Peyer's patch (tissue), 4 donors: ENCODE measurements at places on chromosomes 12 and 14. TPM values are rescaled to one million over a fixed set of nuclear protein-coding genes. Genes with fewer than 3 reads are reported as not detected.

DNA sequence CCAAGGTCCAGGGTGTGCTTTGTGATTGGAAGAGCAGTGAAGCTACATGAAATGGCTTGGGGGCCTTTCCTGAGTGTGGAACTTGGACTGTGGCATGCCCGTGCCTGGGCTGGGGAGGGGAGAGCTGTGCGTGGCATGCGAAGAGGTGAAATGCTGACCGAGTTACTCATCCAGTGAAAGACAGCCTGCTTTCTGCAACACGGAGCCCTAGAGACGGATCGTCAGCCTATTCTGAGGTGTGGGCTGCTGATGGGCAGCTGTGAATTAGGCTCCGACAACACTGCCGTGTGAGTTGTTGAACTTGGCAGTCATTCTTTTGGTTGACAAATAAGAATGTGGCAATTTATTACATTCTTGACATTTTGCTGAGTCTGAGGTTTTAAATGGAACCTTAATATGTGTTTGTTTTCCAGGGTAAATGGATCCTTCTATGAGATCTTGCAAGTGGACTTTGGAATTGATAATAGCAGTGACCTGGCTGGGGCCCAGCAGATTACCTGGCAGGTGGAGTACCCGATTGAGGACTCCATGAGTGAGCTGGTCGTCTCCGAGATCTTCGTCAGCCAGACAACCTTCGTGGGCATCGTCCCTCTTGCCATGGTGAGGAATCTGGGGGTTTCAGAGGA is 453.9 kb downstream of the AACS start:
- no peak for DNase-seq

- DNase-seq, result no peak
These were observed 226.4 kb downstream of the ANO2 start for GRCh38 chr12:5718680-5719079.

- DNase-seq, result no peak
These were observed 25.2 kb downstream of the DAAM1 start for GRCh38 chr14:59213368-59214315.

DNA sequence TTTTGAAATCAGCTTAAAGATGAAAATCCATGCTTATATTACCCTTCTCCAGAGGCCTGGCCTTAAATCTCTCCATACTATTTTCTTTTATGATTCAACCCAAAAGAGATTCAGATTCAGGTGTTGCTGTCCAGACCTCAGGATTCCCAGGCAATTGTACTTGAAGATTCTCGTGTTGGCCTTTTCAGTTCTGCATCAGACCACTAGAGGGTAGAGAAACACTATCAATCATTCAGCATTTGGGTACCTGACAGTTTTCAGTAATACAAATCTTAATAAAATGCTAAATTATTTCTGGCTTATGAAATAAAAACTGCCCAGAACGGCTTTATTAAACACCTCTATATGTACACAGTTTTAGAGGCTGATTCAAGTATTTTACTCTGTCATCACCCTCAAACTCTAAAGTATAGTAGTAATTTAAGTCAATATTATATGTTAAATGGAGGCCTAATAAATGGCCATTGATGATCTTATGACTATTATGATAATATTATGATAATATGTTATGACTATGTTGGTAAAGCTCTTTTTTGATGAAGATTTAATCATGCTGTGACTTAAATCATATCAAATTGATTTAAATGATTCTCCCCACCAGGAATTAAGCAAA is 301.1 kb downstream of the DUSP6 start:
- DNase-seq, result no peak

DNA sequence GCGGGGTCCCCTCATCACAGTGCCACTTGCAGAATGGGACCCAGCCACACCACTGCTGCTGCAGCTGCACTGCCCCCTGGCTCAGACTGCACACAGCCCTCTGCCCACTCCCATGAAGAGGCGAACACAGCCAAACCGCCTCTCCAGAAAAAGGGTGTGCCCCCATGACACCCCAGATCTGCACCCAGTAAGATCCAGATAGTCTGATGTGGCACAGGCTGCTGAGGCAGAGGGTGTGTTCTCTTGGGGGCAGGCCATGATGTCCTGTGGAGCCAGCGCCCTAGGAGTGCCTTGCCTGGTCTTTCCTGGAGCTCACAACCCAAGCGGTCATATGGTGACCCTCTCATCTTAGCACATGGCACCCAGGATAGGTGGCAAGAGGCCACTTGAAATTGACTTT is 44.4 kb downstream of the SLC8B1 start:
- DNase-seq, result no peak

GRCh38 chr14:30375296-30375892 is 183.6 kb upstream of the G2E3 start:
- DNase-seq, result peak; percentile 79

- DNase-seq, result peak; percentile 89
These were observed at the start of gene RPS6KL1 for GRCh38 chr14:74922752-74923401. RPS6KL1 (minus strand) TSS chr14:74923260; CDS start chr14:74921541, 1,719 bp downstream.

- DNase-seq, result no peak
These were observed 277.4 kb downstream of the FOXN3 start for GRCh38 chr14:89139404-89140247.

GRCh38 chr14:92154283-92154942 is 32.6 kb downstream of the CPSF2 start:
- no peak for DNase-seq

DNA sequence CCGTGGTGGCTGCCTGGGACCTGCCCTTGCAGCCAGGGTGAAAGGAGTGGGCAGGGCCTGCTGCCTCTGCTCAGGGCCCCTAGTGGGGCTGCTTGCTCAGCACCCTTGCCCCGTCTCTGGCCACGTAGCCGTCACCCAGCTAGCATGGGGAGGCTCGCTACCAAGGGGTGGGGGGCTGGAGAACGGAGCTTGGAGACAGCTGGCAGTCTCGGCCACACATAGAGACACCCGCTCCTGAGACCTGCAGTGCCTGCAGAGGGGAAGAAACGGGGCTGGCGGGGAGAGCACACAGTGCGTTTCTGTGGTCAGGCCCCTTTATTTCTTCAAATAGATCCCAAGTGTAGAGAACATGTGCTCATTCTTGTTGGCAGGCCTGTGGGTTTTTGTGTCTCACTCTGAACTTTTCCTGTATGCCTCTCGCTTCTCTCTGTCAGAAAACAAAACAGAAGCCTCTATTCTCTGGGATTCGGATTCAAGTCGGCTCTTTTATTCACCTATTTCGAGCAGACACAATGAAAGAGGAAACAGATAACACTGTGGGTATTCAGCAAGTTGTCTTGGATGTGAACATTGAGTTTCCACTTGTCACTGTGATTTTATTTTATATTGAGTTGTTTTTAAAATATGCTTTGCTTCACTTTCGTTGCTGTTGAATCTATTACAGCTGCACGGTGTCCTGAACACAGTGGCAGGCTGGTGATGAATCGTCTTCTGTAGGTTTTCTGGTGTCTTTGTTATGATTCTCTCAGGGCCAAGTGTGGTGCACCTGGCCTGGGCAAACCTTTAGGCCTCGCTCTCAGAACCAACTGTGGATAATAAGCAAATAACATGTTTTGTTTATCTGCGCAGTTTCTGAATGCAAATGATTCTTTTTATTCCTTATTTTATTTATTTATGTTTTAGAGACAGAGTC is 26.5 kb downstream of the PACS2 start:
- DNase-seq, result no peak

- DNase-seq, result no peak
These were observed 34.5 kb downstream of the HMGA2 start for GRCh38 chr12:65858831-65859230.

DNA sequence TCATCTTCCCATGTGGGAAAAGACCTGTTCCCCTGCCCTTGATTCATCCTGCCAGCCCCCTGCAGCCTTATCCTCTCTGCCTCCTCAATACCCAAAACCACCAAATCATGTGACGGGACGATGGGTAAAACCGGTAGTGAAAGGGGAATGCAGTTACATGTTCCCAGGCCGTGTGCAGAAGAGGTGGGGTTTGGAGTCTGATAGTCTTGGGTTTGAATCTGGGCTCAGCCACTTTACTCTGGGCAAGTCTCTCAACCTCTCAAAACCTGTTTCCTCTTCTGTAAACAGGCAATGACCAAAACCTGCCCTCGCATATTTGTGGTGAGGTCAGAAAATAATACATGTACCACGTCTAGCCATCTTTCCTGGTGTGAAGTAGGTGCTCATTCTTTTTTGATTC is 123.0 kb downstream of the PLXNC1 start:
- no peak for DNase-seq

DNA sequence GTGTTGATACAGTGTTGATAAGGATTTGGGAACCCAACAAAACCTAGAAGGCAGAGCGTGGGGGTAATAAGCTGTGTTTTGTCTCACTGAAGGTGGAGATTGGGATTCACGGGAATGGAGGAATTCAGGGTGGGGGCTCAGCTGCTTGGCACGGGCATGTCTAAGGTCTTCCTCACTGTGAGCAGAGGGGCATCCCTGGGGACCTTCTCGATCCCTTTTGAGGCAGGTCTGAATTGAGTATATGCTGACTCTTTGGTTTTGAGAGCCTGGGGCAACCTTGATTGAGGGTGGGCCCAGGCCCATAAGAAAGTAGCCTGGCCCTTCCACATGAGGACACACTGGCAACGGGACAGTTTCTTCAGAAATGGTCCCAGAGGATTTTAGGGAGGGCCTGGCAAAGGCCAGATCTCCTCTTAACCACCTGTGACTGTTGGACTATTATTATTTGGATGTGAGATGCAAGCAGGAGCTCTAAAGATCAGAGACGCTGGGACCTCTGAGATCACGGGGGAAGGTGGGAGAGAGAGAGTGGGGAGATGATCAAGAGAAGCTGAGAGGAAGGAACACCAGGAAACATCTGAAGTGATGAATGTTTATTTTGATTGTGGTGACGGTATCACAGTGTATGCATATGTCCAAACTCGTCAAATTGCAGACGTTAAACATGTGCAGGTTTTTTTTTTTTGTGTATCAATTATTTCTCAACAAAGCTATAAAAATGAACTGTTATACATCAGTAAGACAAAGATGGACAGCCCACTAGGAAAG is 48.4 kb downstream of the SMIM41 start:
- DNase-seq, result no peak

DNA sequence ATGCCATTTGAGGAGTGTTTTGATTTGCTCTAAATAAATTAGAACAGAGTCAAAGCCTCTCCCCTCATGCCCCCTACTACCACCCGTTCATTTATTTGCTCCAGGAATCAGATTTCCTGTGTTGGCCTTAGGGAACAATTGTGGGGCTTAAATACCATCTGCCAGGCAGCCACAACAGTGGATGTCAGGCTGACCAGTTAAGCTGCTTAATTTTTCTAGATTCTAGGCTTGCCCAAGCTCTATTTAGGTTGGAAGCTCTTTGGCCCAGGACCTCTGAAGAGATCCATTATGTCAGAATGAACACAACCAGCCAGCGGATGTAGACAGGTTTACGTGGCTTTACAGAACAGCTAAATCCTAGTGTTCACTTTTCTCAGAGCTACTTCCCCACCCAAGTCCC is 1.0 kb upstream of the TIMELESS start:
- DNase-seq, result no peak

Gene ADAMTS20
- total RNA-seq, result not detected

Gene APOF
- not detected for total RNA-seq

Gene RTL1
- total RNA-seq, result not detected

Gene MYL2
- total RNA-seq, result not detected

Gene GPR84
- total RNA-seq, result not detected

Gene DTX3
- total RNA-seq, result 12.2 TPM
